ENCODE measurements at places on chromosomes 5 and 9.
A peak's percentile ranks its signal among the peaks of the same experiment; 100 is the strongest.

DNA sequence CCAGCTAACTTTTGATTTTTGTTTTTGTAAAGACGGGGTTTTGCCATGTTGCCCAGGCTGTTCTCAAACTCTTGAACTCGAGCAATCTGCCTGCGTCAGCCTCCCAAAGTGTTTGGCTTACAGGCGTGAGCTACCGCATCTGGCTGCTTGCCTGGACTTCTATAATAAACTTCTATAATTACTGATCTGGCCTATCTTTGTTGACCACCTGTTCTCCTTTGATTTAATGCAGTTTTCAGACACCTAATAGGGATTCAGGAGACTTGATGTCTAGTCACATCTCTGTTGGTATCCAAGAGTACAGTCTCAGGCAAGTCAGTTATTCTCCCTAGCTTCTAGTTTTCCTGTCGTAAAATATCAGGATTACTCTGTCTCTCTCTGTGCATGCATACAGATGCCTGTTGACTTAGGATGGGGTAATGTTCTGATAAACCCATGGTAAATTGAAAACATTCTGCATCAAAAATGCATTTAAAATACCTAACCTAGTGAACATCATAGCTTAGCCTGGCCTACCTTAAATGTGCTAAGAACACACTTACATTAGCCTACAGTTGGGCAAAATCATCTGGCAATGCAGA lies 51.5 kb upstream of the NR3C1 start:
- no peak for DNase-seq

GRCh38 chr5:97072696-97073095 lies 69.7 kb downstream of the LIX1 start:
- DNase-seq = no peak

DNA sequence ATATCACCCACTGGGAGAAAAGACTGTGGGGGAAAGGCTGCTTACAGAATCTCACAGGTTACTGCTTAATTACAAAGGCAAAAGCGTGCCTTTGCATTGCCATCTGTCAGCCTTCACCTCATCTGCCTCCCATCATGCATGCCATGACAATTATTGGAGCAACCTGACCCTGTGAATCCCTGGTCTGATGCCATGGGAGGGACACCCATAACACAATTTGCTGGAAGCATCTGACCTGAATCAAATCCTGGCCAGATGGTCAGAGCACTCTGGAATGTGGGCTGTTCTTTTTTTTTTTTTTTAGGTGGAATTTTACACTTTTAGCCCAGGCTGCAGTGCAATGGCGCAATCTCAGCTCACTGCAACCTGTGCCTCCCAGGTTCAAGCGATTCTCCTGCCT lies 11.6 kb upstream of the RETREG1 start:
- no peak for DNase-seq

- DNase-seq = no peak
These were observed 76.8 kb downstream of the ZDHHC21 start for GRCh38 chr9:14616188-14616982.

GRCh38 chr5:53512539-53512938 lies 32.1 kb downstream of the FST start:
- DNase-seq = no peak

- DNase-seq = peak; percentile 74
These were observed 43.3 kb upstream of the ZNF622 start for GRCh38 chr5:16508730-16509531.

- no peak for DNase-seq
These were observed 10.5 kb downstream of the RNF38 start for GRCh38 chr9:36389590-36389989.

DNA sequence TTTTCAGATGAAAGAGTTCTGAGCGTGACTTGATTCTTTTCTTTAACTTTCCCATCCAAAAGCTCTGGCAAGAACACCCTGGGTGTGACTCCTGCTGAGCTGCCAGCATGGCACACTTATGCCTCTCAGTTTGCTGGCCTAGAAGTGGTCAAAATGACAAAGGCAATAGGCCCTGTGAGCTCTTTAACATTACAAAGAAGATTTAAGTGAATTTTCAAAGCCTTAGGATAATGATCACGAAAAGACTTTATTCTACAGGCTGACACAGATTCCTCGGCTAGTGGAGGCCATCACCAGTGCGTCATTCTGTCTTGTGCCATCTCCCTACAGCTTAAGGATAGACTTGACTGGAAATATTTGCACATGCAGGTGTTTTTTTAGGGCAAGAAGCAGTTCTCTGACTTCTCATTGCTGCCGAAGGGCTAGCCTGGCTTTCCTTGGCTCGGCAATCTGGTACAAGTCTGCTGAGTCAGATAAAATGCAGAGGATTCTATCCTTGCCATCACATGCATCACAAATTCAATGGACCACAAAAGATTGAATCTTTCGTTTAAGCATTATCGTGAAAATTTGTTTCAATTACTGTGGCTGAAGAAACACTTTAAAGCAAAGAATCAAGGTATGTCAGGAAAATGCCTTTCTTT lies 311.5 kb downstream of the COX7C start:
- DNase-seq = no peak

All from heart right ventricle (tissue), 16 donors.